ENCODE measurements at places on chromosomes 12 and 14. TPM values are rescaled to one million over a fixed set of nuclear protein-coding genes. Genes with fewer than 3 reads are reported as not detected.

The PTCSC3 gene
- total RNA-seq, result not detected

The PLCZ1 gene
- total RNA-seq, result 0.49 TPM

DNA sequence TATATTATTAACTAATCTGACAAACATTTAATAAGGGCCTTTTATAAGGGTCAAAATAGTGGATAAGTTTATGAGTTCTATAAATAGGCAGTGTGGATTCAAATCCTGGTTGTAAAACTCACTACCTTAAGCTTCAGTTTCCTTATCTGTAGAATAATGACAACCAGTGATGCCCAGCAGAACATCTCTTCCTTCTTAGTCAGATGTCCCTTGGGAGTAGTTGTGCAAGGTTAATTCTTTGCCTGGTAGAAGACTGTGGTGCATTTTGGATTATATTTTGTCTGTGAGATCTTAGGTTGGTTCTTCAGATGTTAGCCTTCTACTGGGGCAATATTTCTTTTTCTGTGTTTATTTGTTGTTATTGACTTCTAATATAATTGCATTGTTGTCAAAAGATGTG is 59.5 kb downstream of the ARID2 start:
- no peak for DNase-seq

DNA sequence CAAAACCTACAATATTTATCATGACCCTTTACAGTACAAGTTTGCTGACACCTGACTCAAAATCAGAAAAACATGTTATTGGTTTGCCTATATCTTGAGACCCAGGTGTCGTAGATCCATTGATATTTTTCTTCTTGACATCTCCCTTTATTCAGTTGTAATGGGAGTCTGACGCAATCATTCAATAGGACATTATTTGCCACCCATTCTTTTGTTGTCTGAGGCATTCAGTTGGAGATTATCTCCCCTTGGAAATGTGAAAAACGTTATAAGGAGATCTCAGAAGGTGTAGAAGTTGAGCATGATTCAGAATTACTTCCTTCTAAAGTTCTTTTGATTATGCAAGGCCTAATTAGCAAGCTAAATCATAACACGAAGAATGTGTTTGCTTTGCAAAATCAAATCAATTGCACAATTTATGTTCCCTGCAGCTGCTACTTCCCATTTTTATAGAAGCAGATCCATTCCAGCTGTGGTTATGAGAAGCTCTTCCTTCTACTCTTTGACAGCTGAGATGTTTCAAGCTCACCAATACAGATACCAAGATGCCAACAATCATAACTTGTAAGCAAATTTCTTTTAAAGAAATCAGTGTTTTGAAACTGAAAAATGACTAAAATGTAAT is 228.2 kb upstream of the SYT1 start:
- DNase-seq, result no peak

GRCh38 chr12:51962737-51963136 is 11.2 kb downstream of the ACVR1B start:
- DNase-seq, result no peak

Measured in left ventricle myocardium inferior (tissue), 1 donor.